ENCODE measurements at places on chromosomes 5 and 9.
A peak's percentile ranks its signal among the peaks of the same experiment; 100 is the strongest.

DNA sequence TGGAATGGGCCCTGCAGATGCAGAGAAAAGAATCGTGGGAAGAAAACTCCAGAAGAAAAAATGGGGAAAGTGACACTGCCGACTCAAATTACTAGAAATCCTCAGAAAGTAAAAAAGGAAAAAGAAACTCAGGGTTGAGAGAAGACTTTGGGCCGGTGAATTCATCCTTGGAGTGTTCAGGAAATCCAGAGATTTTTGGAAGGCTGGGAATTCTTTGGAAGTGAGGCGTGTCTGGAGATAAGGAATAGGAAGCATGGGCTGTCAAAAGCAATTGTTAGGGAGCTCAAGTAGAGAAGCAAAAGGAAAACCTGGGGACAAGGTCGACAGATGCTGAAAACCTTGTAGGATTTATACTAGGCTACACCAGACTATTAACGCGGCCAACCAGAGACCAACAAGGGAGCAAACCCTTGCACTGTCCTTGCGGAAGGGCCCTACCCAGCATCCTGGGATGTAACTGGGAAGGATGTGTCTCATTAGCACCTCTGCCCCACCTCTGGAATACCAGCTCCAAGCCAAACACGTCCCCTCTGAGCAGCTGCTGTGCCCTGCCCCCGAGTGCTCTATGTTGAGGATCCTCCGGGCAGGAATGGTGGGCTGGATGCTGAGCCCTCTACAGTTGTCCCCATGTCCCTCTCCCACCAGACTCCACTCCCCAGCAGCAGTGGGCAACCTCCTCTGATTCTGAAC is 11.6 kb downstream of the DAB2IP start:
- H3K27ac ChIP-seq = no peak overlapping the region
- no peaks in the 10 kb centered on the region for H3K36me3 ChIP-seq
- H3K4me3 ChIP-seq = no peak overlapping the region

DNA sequence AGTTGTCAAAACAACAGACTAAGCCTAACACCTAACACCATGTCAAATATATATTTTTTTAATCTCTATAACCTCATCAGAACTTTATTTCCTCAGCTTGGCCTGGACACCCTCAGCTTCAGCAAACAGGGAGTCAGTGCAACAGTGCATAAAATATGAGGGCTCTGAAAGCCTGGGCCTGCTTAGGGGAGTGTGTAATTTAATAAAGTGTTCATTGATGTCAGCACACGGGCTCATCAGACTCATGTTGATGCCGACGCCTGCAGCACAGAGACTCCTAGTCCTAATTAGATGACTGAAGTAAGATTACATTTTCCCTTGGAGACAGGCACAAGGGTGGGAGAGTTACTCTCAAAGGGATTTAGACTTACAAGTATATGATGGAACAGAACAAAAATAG is 37.8 kb downstream of the CDH10 start:
- H3K4me3 ChIP-seq = no peak overlapping the region
- H3K27ac ChIP-seq = no peak overlapping the region
- DNase-seq = no peak
- H3K36me3 ChIP-seq = no peaks in the 10 kb centered on the region
- H3K4me1 ChIP-seq = no peaks in the 10 kb centered on the region

DNA sequence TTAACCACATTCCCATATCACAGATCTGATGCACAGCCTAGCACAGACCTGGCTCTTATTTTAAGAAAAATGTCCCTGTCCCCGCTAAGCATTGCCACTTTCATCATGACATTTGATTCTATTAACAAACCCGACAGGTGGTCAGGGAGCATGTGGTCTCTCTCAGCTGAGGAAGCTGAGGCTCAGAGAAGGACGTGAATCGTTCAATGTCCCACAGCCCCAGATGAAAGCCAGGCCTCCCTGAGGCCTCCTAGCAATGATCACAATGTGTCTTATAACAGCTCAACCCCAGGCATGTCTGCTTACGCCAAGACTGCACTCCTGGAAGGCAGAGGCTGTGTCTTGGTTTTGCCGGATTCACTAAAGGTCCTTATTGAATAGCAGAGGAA is 10.4 kb upstream of the CRB2 start:
- DNase-seq = no peak
- no peaks in the 10 kb centered on the region for H3K36me3 ChIP-seq
- H3K4me3 ChIP-seq = no peak overlapping the region
- no peaks in the 10 kb centered on the region for H3K27me3 ChIP-seq
- peaks cover 5% of the 10 kb centered on the region for H3K4me1 ChIP-seq
- H3K27ac ChIP-seq = no peak overlapping the region

DNA sequence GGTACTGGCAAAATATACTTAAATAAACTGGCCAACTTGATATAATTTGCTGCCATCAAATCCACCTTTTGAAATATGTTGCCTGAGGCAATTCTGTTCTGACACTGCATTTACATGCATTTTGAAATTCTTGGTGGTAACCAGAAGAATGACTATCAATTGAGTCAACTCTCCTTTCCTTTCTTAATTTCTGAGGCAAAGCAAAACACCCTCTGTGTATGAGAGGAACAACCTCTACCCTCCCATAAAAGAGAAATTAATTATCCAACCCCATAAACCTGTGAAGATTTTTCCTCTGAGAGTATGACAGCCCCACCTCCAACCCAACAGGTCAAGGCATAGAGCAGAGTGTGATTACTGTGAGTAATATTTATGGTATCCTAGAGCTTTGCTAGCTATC is 286.8 kb downstream of the NR2F1-AS1 start:
- no peaks in the 10 kb centered on the region for H3K36me3 ChIP-seq
- H3K27ac ChIP-seq = no peak overlapping the region
- H3K4me1 ChIP-seq = no peaks in the 10 kb centered on the region
- DNase-seq = no peak

DNA sequence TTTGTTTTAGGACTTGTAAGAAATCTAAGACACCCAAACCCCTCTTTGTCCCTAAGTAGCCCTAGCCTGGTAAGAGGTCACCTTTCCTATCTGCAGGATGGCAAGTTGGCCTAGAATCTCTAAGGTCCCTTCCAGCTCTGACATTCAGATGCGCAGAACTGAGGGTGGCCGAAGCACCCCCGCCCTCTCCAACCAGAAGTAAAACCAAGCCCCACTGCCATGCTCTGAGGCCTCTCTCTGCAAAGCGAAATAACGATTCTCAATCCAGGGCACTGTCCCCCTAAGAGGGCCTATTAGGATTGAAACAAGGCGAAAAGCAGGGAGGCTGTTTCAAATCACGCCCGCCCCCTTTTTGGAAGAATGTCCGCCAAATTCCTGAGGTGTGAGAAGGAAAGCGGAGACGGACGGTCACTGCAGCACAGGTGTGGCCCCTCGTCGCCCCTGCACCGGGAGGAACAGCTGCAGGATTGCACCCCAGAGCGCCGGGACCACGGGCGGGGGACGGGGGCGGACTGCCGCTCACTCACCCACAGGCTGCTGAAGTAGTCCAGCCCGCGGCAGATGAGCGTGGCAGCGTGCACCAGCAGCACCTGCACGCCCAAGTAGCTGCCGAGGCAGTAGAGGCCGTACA is 824 bp downstream of the TMEM245 start:
- H3K4me1 ChIP-seq = peaks cover 47% of the 10 kb centered on the region
- H3K27ac ChIP-seq = peak overlapping the region; percentile 91
- no peaks in the 10 kb centered on the region for H3K36me3 ChIP-seq
- DNase-seq = no peak
- H3K4me3 ChIP-seq = peak overlapping the region; percentile 89

DNA sequence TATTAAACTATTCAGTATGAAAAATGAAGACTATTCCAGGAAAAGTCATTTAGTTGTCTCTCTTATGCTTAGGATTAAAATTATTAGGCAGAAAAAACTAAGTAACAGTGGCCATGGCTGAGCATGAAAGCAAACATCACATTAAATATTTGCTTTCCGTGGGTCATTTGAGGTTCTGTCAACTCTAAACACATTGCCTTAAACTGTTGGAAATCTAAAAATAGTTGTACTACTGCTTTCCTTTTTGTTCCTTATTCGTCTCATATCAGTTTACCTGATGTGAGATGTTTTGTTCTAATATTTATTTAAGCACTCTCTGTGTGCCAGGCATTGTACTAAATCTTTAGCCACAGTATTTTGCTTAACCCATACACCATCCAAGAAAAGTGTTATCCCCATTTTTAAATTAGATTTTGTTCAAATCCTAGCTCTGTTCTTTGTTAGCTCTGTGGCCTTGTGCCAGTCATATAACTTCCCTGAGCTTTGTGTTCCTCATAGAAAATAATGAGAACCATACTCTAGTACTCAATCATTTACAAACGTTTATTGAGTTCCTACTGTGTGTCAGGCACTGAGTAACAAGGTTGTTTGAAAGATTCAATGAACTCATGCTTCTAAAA is 18.7 kb upstream of the ZNF608 start:
- DNase-seq = no peak
- no peak overlapping the region for H3K27ac ChIP-seq
- H3K36me3 ChIP-seq = no peaks in the 10 kb centered on the region
- H3K4me3 ChIP-seq = no peak overlapping the region

DNA sequence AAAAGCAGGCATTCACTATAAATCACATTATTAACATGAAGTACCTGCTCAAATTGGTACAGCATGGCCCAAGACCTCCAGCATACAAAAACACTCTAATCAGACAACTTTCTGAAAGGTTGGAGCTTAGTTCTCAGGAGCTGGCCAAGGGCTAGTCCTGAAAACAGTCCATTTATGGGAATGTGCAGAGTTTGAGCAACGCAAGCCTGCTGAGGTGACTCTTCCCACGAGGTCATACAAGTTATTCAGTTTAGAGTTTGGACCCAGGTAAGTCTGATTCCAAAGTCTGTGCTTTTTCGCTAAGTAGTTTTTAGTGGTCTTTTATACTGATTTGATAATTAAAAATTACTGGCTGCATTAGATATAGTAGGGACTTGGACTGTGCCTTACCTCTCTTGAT is 52.6 kb downstream of the AP3S1 start:
- no peaks in the 10 kb centered on the region for H3K27me3 ChIP-seq
- no peak for DNase-seq
- no peak overlapping the region for H3K27ac ChIP-seq

GRCh38 chr9:132969783-132970182 is 8.7 kb upstream of the GFI1B start:
- H3K36me3 ChIP-seq = no peaks in the 10 kb centered on the region
- no peak for DNase-seq
- H3K27me3 ChIP-seq = peaks cover 4% of the 10 kb centered on the region
- no peak overlapping the region for H3K4me3 ChIP-seq

- no peak overlapping the region for H3K27ac ChIP-seq
- H3K4me3 ChIP-seq = no peak overlapping the region
- no peaks in the 10 kb centered on the region for H3K36me3 ChIP-seq
- H3K4me1 ChIP-seq = peaks cover 19% of the 10 kb centered on the region
These were observed 27.1 kb upstream of the BASP1 start for GRCh38 chr5:17190242-17190778.

DNA sequence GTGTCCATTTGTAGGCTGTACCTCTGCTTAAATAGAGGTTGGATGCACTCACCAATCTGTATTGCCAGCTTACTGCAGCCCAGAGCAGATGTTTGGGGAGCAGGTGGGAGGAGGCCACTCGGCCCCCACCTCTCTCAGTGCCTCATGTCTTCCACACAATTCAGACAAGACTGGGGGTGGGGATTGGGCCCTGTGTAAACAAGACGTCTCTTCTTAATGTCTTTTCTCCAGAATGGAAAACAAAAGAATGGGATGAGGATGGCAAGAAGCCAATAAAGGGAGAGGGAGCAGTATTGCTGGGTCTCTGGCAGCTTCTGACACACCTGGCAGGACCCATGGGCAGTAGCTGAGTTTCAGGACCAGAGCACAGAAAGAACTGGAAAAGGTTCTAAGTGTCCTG is 64.9 kb downstream of the SIL1 start:
- no peak for DNase-seq
- H3K36me3 ChIP-seq = no peaks in the 10 kb centered on the region
- no peak overlapping the region for H3K27ac ChIP-seq
- no peaks in the 10 kb centered on the region for H3K27me3 ChIP-seq

DNA sequence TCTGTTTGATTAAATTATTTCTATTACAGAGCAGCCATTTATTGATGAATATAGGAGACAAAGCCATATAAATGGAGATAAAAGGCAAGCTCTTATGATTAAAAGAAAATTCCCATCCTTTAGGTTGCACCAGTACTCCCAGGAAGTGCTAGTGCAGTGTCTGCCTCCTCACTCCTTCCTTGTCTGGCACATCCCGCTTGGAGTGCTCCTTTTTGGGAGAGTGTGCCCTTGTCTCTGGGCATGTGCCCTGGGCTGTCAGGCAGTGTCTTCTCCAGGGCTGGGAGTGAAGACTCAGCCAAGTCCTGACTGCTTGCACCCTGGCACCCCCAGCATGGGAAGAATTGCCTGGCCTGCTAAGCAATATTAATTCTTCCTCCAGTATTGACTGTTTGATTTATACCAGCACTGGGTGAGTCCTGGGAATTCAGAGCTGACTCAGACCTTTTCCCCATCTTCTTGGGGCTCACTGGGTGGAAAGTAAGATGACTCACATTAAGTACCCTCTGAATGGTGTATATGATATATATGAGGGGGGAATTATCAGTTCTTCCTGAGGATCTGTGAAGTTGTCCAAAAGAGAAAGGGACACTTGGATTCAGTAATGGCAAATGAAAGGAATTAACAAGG is 62.1 kb downstream of the ZSWIM6 start:
- no peak overlapping the region for H3K4me3 ChIP-seq
- H3K27ac ChIP-seq = no peak overlapping the region
- H3K36me3 ChIP-seq = no peaks in the 10 kb centered on the region
- H3K4me1 ChIP-seq = no peaks in the 10 kb centered on the region

DNA sequence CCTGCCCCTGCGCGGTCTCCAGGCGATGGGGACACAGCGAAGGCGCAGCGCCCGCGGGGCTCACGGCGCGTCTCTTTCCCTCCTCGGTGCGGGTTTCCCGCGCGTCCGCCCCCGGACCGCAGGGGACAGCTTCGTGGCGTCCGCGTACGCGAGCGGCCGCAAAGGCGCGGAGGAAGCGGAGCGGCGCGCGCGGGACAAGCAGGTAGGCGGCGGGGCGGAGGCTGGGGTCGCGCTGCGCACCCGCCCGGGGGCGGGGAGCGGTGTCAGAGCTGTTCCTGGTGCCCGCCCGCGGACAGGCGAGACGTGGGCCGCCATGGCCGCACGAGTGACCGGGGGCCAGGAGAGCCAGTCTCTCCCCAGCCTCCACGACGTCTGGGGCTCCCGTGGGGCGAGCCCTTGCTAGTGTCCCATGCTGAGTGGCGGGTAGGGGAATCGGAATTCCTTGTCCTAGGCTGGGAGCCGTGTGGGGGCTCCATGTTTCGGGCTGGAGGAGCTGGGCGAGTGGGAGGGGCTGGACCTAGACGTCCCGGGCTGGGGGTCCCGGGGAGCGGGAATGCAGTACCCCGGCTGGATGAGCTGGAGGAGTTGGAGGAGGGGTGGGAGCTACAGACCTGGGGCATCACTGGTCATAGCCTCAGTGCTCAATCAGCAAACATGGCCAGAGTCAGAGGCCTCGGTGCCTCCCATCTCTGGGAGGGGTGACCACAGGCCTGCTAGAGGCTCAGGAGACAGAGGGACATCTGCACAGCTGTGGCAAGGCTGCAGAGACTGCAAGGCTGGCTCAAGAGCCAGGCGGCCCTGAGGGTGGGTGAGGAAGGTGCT is 968 bp downstream of the NKD2 start:
- H3K27ac ChIP-seq = peak overlapping the region; percentile 65
- DNase-seq = peak; percentile 30
- H3K4me3 ChIP-seq = peak overlapping the region; percentile 55
